ENCODE measurements at places on chromosomes 16 and 17.
A peak's percentile ranks its signal among the peaks of the same experiment; 100 is the strongest.

DNA sequence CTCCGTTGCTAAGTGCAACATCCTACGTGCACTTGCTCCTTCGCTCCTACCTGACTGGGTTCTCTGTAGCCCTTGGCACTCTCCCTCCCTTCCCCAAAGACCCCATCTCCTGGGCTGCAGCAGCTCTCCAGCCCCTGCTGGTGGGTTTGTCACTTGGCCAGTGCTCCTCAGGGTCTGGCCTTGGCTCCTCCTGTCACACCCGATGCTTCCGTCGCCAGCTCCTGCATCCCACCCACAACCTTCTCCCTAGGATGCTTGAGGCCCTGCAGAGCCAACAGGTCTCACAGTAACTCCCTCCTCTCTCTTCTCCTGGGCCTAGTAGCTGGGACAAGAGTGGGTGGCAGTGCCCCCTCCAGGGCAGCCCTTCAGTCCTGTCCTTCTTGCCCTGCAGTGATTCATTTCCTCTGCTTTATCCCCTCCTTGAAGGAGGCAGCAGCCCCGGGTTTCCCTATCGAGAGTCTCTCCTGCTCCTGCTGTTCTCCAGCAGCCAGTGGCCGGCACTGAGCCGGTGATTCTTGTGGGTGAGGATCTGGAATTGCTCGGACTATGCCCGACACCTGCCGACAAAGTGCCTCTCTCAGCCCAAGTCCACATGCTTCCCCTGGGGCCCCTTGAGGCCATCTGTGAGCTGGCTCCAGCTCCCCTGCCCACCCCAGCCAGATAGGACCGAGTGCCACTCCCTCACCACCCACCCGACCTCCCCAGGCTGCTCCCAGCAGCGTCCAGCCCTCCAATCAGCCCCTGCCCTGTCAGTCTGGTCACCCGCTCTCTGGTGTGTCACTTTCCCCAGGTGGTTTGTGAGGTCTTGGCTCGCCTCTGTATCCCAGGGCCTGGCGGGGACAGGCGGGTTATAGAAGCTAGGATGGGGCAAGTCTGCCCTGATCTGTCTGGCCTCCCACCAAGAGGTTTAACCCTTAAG lies 3.8 kb downstream of the LITAFD start:
- DNase-seq = no peak

- DNase-seq = no peak
Observed at GRCh38 chr17:5975661-5976060, 94.5 kb upstream of the WSCD1 start.

DNA sequence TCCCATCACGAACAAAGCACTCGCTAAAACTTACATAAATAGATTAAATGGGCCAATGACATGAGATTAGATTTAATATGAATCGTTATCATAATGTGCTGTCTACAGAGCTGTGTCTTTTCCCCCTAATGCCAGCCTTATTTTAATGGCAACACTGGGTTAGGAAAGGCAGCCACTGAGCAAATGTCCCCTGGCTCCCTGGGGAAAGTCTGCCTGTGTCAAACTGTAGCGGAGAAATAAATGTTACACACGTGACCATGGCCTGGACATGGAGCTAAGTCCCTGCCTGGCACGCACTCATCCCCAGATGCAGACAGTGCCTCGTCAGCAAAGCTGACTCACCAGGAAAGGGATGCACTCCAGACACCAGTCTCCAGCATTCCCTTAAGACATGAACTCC lies 61.3 kb upstream of the SDK2 start:
- no peak for DNase-seq

- DNase-seq = no peak
Observed at GRCh38 chr16:86472366-86472765, 38.0 kb upstream of the FOXF1 start.

GRCh38 chr17:44581868-44582267 lies 24.6 kb downstream of the FZD2 start:
- DNase-seq = no peak

DNA sequence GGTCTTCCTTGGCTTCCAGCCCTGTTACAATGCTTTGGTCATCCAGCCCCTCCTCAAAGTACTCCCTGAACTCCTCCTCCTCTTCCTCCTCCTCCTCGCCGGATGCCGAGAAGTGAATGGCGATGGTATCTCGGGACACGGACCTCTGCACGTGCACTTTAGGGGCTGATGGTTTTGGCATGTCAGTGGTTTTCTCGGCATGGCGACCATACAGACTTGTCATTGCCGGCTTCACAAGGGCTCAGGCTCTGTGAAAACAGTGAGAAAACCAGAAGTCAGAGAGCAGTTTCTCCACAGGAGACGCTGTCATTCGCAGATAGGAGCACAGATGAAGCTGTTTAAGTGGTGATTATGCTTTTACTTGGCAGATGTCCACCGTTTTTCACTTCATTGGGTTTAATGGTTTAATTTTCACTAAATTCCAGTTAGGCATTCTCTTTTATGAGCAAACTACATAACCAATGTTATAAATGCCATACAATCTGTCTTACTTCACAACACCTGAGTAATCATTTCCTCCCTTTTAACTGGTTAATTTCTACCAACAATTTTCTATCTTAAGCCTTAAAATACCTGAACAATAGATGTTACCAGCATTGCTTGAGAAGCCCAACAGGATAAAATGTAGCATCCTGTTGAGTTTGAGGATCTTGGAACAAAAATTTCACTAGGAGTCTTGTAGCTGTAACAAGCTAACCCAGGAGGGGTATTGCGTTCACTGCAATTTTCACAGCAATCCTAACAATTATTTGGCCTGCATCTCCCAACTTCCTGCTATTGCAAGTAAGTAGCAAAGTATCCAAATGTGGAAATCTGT lies 48.9 kb downstream of the TEX2 start:
- no peak for DNase-seq

DNA sequence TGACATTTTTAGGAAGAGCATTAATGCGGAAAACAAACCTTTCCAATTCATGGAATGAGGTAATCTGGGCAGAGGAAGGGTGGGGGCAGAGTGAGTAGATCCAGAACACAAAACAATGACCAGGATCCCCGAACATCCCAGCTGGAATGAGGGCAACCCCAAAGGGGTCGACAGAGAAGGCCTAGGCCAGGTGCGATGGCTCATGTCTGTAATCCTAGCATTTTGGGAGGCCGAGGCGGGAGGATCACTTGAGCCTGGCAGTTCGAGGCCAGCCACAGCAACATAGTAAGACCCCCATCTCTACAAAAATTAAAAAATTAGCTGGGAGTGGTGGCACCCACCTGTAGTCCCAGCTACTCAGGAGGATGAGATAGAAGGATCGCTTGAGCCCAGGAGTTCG lies 64.7 kb downstream of the ZFHX3 start:
- no peak for DNase-seq

GRCh38 chr17:49694847-49695697 lies 12.7 kb downstream of the SLC35B1 start:
- no peak for DNase-seq

- DNase-seq = no peak
Observed at GRCh38 chr17:75207760-75208159, 2.3 kb downstream of the NUP85 start.

GRCh38 chr17:50596191-50597037 lies 35.9 kb downstream of the CACNA1G start:
- no peak for DNase-seq

GRCh38 chr17:6507535-6507934 lies 48.8 kb downstream of the PITPNM3 start:
- no peak for DNase-seq

DNA sequence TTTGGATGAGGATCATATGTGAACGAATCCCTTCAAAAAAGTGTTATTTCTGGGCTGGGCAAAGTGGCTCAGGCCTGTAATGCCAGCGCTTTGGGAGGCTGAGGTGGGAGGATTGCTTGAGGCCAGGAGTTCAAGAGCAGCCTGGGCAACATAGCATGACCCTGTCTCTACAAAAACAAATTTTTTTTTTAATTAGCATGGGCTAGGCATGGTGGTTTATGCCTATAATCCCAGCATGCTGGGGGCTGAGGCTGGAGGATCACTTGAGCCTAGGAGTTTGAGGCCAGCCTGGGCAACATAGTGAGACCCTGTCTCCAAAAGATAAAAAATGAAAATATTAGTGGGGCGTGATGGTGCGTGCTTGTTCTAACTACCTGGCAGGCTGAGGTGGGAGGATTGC lies 4.6 kb downstream of the TAOK1 start:
- no peak for DNase-seq

DNA sequence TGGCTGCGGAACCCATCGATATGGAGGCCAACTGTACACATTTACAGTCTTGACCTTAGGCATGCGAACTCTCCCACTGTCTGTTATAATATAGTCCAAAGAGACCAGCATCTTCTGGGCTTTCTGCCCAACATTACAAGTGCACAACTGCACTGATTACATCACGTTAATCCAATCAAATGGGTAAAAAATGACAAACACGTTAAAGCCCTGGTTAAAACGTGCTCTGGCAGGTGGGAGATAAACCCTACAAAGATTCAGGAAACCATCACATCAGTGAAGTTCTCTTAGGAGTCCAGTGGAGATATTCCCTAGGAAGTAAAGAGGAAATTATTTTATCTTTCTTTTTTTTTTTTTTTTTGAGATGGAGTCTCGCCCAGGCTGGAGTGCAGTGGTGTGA lies 23.7 kb upstream of the XYLT2 start:
- DNase-seq = no peak

DNA sequence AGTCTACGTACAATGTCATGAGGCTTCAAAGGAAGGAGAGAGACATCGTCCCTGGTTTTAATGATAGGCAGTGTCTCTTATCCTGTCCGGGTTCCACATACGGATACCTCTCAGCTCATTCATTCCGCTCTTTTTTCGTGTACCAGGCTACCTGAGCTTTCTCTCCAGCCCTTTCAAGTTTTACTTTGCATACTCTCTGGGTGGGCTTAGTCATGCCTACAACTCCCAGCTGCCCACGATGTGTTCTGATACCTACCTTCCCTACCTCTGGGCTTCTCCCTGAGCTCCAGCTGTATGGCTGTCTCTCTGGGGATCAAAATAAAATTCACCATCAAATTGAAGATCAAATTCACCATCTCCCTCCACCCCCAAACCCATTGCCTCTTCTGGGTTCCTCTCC lies 354.0 kb upstream of the EEF2KMT start:
- DNase-seq = no peak

DNA sequence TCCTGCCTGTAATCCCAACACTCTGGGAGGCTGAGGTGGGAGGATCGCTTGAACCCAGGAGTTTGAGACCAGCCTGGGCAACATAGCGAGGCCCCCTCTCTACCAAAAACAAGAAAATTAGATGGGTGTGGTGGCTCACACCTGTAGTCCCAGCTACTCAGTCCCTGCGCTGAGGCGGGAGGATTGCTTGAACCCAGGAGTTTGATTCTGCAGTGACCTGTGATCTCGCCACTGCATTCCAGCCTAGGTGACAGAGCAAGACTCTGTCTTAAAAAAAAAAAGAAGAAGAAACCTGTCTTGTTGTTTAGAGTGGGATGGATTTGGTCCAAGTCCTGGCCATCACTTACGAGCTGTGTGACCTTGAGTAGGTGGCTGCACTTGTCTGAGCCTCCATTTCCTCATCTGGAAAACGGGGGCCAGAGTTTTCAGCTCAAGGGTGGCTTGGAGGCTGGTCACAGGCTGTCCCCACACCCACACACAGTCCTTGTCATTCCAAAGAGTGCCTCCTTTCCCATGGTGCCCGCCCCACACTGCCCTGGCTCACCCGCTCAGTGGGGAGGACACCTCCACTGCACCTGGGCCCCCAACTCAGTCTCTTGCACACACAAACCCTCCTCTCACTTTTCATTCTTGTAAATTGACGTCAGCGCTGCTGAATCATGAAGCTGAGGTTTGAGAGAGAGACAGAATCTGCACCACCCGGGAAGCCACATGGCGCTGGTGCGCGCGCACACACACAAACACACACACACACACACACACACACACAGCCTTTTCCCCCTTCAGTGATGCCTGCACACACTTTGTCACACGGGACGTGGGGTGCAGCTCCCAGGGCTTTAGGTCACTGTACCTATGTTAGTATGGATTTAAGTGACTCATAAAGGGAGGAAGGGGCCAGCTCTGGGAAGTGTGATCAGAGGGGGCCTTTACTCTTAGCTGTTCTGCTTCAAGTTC lies 4.2 kb downstream of the SOCS1 start:
- no peak for DNase-seq

GRCh38 chr16:56715126-56715525 lies 14.8 kb upstream of the NUP93 start:
- DNase-seq = no peak

GRCh38 chr16:79784007-79784406 lies 183.5 kb upstream of the MAF start:
- DNase-seq = no peak

DNA sequence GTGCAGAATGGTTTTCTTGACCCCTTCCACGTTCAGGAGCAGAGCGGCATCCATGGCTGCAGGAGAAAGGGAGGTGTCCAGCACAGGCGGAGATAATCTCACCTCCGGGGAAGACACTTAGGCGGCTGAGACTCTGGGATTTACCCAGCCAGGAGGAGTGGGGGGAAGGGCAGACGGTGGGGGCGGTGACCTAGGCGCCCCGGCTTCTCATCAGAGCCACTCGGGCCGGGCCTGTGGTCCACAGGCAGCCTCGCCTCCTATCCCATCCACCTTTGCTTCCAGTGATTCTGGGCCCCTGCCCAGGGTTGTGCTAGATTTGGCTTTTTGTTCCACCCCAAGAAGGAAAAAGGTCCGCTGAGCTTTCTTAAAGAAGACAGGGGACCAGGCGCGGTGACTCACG lies at the start of gene AIPL1:
Gene AIPL1, minus strand, starts transcription at position 71 of the 400 bp plus-strand sequence. Its CDS starts 17 bp downstream, at position 54.
- DNase-seq = no peak

DNA sequence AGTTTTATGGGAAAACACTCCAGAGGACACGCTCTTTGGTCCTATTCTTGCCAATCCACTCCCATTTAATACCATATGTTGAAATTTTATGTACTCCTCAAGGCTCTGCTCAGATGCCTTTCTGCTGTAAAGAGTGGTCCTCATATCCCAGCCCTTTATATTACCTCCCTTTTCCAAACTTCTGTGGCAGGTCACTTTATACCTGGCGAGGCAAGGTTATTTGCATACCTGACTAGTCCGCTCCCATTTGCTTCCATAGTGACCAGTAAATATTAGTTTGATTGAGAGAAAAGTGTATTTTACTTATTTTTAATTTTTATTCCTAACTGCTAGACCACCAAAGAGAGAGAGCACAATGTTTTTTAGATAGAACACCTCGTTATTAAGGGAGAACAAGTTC lies 17.3 kb downstream of the KRT12 start:
- no peak for DNase-seq

DNA sequence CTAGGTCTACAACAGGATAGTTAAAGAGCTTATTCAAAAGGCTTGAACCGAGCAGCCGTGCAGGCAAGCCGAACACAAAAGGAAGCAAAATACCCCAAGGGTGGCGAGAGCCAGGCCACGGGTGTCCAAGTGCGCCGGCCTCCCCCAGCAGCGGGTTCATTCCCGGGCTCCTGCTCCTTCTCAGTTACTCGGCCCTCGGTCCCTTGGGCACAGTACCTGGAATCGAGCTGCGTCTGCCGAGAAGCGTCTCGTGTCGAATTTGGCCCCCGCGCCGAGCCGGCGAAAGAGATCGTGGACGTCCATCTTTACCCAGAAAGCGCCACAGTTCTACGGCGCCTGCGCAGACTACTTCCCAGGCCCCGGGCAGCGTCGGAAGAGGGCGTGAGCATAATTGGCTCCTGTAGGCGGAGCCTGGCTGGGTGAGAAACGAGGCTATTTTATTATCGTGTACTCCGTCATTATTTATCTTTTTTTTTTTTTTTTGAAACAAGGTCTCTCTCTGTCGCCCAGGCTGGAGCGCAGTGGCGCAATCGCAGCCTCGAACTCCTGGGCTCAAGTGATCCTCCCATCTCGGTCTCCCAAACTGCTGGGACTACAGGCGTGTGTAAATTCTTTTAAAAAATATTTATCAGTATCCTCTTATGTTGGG lies at the start of gene DDX52:
Gene DDX52, minus strand, starts transcription at position 329 of the 649 bp plus-strand sequence. Its CDS starts 26 bp downstream, at position 303.
- peak; percentile 89 for DNase-seq

Data from NCI-H1048 (cell line).